ENCODE measurements at places on chromosomes 4 and X.

- no peak for DNase-seq
Observed at GRCh38 chr4:925171-925570, 6.9 kb downstream of the GAK start.

GRCh38 chr4:134906404-134907023 is 704.9 kb upstream of the PABPC4L start:
- peak; percentile 70 for DNase-seq

DNA sequence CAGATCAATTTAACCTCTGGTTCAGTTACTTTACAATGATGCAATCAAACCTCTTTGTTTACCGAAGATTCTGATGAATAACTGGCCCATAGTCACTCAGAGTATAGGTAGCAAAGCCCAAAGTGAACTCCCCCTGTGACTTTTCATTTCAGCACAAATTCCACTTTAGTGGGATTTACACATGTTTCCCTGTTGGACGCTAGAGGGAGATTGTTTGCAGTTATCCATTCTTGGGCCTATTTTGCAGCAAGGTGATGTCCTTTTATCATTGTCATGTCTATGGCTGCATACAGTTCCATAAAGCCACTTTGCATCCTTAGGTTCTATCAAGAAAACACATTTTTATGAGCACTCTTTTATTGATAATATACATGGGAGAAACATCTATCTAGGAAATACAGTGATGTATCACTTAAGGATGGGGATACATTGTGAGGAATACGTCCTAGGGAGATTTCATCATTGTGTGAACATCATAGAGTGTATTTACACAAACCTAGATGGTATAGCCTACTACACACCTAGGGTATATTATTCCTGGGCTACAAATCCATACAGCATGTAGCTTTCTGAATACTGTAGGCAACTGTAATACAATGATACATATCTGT is 14.5 kb upstream of the DKK2 start:
- DNase-seq: peak; percentile 69

GRCh38 chr4:111991797-111992196 is 153.5 kb upstream of the FAM241A start:
- peak; percentile 5 for DNase-seq

DNA sequence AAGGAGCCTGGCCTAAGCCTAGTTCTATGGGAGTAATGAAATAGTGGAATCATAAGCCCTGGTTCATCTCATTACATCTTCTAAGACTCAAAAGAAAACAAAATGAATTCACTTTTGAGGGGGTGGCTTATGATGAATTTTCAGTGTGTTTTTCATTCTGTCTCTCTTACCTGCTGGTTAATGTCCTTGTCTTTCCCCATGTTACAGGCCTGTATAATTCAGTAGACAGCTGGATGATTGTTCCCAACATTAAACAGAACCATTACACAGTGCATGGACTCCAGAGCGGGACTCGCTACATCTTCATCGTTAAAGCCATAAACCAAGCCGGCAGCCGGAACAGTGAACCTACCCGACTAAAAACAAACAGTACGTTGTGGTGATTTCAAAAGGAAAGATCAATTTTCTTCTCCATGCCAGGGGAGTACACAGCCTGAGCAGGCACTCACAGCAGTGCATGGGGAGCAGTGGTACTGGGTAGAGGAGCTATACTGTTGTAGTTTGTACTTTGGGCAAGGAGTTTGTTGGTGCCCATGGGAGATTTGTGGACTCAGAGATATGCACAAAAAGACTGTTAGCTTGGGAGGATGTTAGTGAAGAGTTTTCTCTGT is 57.9 kb downstream of the TEX13B start:
- DNase-seq: no peak

DNA sequence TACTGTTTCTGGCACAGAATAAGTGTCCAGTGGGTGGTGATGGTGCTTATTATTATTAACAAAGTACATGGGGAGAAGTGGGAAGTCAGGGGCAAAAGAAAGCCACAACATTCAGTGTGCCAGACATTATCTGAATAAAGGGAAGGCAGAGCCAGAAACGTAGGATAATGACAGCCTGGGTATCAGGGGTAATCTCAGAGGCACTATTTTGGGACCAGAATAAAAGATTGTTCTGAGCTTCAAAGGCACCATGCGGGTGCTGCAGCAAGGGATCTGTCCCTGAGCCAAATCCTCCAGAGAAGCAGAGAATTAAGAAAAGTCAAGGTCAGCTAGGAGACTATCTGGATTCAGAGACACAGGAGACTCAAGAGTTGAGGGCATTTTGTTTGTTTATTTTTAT is 328.8 kb upstream of the GATB start:
- no peak for DNase-seq

DNA sequence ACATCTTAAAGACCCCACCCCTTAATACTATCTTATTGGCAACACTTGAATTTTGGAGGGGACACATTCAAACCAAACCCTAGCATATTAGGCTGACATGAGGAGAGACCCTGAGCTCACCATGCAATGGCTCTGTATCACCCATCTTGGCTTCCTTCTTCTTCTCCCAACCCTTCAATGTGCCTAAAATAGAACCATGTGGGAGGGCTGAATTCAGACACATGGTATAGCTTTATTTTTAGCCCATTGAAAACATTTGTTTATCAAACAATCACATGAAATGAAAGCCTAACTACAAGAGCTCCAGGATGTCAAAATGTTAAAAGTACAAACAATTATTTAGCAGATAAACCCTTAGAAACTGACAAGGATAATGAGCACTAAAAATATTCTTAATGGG is 81.6 kb downstream of the RASL11B start:
- no peak for DNase-seq

DNA sequence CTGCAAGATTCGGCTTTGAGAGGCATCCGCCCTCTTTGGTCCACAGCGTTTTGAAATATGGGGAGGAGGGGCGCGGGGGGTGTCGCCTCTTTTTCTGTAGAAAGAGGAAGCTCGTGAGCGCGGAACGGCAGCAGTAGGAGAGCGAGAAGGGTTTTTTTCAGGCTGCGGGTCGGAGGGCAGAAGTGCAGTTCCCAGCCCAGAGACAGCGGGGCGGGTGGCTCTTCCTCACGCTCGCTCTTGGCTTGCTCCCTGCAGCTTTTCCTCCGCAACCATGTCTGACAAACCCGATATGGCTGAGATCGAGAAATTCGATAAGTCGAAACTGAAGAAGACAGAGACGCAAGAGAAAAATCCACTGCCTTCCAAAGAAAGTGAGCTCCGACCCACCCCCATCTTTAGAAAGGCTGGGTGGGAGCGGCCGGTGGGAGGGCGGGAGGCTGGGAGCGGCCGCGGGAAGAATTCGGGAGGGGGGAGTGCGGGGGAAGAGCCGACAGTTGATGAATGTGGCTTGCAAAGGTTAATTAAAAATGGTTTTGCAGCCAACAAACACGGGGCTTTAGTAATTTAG is 1.2 kb downstream of the TMSB4X start:
- peak; percentile 58 for DNase-seq

- no peak for DNase-seq
Observed at GRCh38 chr4:35506161-35506560, 738.2 kb downstream of the ARAP2 start.

- DNase-seq: no peak
Observed at GRCh38 chr4:26858947-26859401, 1.7 kb upstream of the STIM2 start.

DNA sequence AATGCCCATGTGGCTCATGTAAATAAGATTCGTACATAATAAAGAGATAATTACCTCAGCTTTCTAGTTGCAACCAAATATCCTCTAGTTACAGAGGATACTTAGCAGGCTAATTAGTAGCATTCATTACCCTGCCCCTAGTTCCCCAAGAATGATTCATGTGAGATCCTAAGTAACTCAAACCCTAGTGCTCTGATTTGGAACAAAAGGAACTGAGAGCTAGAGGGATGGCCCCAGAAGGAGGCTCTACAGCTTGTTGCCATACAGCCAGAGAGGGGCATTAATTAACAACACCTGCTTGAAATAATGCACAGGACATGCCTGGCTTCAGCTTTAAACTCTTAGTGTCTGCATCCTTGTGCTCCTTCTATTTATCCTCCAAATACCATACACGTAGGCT is 32.6 kb upstream of the CBR4 start:
- no peak for DNase-seq

GRCh38 chr4:174005422-174005821 is 278.0 kb downstream of the FBXO8 start:
- DNase-seq: peak; percentile 20

GRCh38 chr4:64781737-64782326 is 372.6 kb upstream of the TECRL start:
- DNase-seq: peak; percentile 72

DNA sequence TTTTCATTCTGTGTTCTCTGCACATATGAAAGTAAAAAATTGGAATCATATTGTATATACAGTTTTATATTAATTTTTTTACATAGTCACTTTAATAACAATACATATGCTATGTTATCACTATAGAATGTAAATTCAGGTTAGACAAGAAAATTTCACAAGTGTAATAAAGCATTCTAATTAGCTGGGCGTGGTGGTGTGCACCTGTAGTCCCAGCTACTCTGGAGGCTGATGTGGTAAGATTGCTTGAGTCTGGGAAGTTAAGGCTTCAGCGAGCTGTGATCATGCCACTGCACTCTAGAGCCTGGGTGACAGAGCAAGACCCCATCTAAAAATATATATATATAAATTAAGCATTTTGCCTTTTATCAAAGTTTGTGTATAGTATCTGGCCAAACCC is 95.7 kb downstream of the ANXA3 start:
- no peak for DNase-seq

- peak; percentile 61 for DNase-seq
Observed at GRCh38 chrX:15418041-15418706, 34.0 kb upstream of the VEGFD start.

DNA sequence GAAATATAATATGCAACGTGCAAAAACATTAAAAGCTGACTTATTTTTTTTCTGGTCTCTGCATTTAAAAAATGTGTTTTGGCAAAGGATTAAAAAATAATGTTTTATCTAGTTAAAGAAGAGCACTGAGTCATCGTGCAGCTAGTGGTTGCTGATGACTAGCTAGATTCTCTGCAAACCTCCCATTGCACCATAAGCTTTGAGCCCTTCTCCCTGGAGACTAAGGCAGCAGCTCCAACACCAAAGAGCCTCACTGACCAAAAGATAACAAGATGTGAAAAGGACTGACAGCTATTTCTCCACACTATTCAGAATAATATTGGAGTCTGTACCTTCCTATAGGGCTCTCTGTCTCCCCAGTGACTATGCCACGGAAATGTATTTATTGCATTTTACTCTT is 424.3 kb downstream of the SLITRK2 start:
- DNase-seq: no peak

Data from adipocyte (in vitro differentiated cells).